ENCODE measurements at places on chromosomes 7 and 10.

DNA sequence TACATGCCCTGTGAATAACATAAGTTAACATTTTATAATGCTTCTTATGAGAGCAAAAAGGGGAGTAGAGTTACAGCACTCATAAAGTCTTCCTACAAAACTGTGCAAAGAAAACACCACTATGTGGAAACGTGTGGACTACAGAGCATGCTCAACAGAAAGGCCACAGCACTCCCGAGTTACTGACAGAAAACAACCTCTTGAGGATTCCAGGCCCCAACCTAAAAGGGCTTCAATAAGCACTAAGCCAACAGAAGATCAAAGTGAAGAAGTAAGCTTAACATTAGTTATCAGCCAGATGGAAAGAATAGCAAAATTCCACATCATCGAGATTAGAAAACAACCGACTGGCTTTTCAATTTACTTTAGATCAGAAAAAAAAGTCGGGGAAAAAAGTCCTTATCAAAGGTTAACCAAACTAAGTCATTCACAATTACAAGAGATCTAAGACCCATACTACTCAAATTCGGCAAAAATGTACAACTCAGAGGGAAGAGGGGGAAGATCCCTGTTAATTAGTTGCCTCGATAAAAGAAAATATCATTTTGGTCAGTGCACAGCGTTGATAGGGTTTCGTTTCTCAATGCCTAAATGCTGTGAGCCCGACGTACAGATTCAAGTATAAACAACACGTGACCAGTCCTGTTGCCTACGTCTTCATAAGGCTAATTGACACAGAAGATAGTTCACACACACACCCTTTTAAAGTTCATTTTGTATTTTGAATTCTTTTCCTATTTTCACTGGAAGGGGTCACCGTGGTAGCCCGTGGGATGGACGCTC, 1.4 kb downstream of the KBTBD2 start:
- no peak for DNase-seq

DNA sequence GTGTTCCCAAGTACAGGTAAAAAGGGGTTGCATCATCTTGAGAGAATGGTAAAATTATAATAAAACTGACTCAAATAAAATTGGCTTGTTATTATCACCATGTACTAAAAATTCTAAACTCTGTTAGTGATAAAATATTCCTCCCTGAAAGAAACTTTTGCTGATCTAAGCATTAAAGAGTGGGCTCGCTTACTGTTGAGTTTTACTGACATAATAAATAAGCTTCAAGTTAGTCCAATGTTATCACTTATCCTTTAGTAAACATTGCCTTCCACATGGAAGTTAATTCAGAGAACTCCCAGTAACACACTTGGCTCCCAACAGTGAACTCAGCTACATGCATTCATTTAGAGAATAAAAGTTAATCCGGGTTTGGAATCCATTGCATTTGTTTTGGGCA, 456.4 kb downstream of the PLXDC2 start:
- no peak for DNase-seq

DNA sequence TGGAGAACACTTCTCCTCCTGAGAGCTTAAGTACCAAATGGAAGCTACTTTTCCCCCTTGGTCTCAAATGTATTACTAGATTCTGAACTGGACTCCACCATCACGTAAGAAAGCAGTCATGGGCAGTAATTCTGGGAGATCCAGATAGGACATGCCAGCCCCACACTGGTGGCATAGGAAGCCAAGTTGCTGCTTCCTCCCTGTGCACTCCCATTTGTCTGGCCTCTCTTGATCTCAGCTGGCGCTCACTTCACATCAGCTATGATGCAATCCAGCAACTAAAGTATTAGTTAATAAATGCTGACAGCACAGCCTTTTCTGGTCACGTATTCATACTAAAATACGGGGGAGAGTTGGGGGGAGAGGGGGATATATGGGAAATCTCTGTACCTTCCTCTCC, 3.4 kb upstream of the IL6 start:
- no peak for DNase-seq

DNA sequence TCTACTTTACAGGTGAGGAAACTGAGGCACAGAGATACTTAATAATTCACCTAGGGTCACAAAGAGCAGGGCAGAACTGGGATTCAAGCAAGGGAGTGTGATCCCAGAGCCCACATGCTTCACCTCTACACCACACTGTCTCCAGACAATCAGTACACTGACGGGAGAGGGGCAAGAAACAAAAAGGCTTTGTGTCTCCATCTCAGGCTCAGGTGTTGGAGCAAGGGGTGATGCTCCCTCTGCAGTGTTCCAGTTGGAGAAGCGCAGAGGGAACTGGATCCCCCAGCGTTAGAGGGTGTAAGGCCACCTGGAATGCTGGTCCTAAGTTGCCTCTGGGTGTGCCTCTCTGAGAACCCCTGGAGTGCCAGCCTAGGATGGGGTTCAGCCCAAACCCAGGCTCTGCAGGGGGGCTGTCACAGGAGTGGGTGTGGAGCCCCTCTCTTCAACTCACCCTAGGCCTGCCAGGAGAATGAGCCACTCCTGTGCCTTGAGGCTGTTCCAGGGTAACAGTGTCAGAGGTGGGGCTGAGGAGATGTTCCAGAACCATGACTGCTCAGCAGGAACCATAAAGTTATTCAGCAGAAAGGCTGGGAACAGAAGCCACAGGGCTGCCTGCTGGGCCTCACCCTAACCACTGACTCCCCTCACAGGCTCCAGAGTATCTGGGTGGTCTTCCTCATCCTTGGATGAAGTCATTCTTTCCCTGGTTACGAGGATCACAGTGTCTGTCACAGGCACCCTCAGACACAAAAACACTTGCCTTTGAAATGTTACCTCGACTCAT, 5.5 kb downstream of the RBP4 start:
- DNase-seq = no peak

DNA sequence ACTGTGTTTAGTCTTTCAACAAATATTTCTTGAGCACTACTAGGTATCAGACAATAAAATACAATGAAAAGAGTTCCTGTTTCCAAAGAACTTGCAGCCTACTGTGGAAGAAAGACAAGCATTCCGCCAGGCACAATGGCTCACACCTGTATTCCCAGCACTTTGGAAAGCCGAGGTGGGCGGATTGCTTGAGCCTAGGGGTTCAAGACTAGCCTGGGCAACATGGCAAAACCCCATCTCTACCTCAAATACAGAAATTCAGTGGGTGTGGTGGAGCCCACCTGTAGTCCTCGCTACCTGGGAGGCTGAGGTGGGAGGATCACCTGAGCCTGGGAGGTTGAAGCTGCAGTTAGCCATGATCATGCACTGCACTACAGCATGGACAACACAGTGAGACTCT, 6.1 kb downstream of the SVOPL start:
- DNase-seq = no peak

- no peak for DNase-seq
Measured at GRCh38 chr10:119337796-119338432, 130.5 kb downstream of the GRK5 start.

DNA sequence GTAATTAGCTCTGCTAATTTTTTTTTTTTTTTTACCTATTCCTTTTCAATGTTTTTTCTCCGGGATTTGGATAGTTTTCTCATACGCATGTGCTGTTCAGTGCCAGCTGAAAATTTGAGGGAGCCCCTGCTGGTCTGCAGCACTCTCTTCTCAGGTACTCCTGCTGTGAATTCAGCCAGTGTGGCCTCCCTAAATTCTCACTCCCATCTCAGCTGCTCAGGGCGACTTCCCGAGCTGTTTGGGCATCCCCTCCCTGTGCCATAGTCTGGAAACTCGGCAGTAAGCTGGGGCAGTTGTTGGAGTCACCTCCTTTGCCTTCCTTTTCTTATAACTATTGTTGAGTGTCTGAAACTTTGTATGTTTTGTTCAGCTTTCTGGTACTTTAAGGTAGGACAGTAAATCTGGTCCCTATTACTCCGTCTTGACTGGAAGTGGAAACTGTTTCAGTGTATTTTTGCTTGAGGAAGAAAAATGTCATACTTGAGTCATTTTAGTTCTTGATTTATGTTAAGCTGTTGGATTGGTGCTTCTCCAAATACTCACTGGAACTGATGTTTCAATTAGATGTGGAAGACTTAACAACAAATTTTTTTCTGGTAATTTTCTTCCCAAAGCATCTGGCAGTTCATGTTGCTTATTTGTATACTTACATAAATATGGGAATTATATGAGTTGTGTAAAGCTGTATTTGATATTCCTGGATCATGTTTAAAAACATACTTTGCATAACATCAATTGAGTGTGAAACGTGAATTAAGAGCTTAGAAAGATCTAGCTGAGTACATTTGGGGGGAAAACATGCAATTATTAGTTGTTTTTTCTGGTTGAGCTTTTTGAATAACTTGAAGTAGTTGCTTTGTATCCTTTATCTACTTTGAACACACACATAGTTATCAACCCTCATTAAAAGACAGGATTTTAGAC, 33.7 kb downstream of the MINPP1 start:
- DNase-seq = no peak

DNA sequence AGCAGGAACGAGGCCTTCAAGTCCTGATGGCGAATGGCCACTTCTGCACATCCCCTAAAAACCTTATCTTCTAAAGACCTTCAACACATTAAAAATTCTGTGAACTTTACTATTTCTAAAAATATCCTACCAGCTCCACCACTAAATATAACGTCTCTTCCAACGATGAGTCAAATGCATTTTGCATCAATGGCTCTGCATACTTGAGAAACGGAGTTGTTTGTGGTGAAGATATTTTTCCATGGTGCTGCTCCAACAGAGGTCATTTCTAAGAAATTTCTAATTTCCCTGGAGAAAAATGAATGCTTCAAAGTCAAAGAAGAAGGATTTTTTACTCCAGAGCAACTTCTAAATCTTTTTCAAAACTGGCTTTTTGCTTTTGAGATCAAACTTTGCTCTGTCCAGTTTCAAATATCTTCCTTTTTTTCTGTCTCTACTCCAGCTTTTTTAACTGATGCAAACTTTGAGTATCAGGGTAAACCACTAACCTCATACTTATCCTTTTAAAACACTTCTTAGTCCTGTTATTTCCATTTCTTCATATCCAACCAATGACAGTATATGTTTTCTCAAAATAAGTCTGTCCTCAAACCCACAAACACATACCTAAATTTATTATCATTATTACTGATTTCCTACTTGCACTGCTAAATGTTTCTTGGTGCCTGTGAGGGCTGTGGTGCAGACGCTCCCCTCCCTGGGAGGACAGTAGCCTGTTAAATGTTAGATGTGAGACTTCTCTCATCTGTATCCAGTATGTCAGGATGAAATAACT, 258.1 kb downstream of the KLF6 start:
- no peak for DNase-seq

GRCh38 chr10:77872151-77872946, 54.2 kb downstream of the DLG5 start:
- DNase-seq = no peak

- no peak for DNase-seq
Measured at GRCh38 chr7:80637911-80638765, at the start of gene CD36. TSS of gene CD36 (plus strand) at chr7:80638642. CDS start at chr7:80646741, 8,099 bp downstream.

GRCh38 chr7:2626498-2627117, 5.2 kb upstream of the TTYH3 start:
- no peak for DNase-seq

DNA sequence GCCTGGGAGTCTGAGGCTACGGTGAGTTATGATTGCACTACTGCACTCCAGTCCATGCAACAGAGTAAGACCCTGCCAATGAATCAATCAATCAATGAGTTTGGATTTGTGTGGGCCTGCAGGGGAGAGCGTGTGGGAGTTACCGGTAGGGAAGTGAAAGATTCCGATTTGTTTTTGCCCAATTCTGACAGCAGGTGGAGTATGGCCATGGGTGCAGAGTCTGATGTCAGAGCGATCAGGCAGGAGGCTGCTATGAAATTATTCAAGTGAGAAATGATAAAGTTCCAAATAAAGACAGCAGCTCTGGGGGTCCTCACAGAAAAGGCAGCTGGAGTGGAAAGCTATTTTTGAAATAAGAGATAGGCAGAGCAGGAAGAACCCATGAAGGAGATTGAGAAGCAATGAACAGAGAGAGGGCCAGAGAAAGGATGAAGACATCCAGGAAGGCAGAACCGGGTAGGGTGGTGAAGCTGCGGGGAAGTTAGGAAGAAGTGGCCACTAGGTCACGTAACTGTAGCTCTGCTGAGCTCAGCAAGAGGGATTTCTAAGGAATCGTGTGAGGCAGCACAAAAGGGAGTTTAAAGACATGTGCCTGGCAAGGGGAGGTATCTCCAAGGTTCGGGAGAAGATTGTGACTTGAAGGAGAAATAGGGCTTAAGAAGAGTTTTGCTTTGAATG, 93.7 kb upstream of the NMT2 start:
- DNase-seq = no peak

DNA sequence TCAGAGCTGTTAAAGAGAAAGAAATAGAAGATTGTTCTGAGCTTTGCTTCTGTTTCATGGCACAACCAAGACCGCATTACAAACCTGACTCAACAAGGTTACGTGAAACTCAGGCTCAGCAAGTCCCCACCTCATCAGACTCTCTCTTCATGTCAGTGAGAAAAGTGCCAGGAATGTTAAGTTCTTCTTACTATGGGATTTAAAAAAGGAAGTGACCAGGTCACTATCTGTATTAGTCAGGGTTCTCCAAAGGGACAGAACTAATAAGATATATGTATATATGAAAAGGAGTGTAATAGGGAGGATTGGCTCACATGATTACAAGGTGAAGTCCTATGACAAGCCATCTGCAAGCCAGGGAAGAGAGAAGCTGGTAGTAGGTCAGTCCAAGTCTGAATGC, 25.4 kb upstream of the PAPSS2 start:
- DNase-seq = no peak

DNA sequence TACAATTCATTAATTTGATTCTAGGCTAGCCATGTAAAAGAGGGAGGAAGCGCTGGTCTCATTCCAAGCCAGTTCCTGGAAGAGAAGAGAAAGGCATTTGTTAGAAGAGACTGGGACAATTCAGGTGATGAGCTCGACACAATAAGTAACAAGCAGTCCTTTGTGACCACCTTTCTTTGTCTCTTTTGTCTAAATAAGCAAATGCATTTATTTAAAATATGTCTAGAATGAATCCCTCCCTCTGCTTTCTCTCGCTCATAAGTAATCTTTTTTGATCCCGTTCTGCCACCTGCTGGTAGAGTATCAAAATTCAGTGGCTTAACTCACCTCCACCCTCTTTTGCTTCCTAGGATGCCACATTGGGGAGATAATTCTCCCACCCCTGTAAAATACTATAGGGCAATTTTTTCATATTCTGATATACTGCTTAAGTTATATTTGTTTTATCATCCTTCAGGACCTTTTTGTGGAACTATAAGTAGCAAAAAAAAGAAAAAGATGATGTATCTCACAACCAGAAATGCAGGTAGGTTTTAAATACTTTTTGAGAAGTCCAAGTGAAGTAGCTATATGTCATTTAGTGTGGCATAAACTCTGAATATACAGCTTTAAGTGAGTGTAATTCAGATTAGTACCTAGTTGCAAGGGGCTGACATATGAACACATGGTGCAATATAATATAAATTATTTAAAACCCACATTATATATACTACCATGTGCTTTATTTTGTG, 91.5 kb downstream of the GSDME start:
- no peak for DNase-seq

Measured in activated CD8-positive, alpha-beta memory T cell treated with anti-CD3 and anti-CD28 coated beads for 1 hour (primary cell).